ENCODE measurements at places on chromosomes 3 and 15.

DNA sequence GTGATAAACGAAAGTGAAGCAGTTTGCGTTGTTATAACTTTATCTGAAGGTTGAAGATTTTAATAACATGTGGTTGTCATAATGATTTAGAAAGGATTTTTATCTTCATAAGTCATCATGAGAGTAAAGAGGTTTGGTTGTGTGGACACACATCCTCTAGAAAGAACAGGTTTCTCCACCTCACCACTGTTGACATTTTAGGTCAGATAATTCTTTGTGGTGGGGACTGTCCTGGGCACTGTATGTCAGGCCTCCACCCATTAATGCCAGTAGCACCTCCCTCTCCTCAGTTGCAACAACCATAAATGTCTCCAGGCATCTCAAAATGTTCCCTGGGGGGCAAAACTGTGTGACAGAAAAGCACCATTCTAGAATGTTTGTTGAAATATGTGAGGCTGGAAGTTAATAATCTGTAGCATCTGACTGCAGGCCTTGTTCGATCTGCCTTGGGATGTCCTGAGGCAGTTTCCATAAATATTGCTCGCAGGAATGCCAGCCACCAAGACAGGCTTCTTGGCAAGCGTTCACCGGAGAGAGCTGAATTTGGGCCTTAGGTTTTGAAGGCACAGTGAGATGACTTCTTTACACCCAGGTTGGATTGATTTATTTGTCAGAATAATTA, 100.1 kb downstream of the ADAMTSL3 start:
- no peak for DNase-seq

DNA sequence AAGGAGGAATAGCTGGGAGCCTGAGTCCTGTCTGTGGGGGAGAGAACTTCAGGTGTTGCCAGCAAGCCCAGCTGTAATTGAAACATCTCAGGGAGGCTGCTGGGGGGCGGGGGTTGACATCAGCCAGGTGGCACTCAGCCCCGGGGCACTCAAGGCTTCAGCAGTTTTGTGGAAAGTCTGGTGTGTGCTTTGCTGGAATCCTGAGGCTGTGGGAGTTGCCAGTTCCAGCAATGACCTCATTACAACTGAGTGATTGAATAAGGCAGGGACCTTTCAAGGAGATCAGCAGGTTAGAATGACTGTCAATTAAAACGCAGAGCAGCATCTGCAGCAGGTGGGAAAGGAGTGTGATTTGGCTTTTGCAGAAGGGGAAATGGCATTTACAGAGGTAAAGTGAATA, 75.7 kb downstream of the FAM43A start:
- no peak for DNase-seq

DNA sequence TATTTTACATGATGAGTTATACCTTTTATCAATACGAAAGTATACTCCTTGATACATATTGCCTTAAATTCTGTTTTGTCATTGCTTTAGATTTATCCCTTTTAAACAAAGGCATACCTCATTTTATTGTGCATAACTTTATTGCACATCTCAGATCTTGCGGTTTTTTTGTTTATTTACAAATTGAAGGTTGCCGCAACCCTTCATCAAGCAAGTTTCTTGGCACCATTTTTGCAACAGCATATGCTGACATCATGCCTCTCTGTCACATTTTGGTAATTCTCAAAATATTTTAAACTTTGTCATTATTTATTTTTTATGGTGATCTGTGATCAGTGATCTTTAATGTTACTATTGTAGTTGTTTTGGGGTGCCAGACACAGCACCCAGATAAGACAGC, 20.9 kb downstream of the SNRK start:
- DNase-seq = no peak

DNA sequence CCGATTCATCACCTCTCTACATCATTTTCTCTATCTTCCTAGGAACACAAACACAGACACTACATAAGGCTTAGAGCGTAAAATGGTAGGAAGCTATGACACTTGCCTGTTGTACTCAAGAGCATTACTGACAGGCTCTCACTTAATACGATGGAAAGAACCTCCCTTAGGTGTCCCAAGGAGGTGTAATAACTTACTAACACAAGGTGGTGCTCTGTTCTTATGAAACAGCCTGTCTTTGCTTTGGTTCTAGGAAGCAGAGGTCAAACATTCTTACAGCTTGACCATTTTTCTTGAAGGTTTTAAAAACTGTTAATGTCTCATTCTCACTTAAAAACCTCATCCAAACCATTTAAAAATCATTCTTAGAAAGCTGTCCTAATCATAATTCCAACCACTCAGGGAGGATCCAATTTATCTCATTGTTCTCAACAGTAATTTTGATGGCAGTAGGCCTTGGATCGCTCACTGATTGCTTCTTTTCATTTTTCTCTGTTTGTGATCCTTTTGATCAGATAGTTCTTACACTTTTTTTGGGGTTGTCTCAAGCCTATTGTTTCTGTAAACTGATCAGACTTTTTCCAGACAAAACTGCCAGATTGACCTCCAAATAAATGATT, 317.8 kb upstream of the AGTR1 start:
- peak; percentile 24 for DNase-seq

DNA sequence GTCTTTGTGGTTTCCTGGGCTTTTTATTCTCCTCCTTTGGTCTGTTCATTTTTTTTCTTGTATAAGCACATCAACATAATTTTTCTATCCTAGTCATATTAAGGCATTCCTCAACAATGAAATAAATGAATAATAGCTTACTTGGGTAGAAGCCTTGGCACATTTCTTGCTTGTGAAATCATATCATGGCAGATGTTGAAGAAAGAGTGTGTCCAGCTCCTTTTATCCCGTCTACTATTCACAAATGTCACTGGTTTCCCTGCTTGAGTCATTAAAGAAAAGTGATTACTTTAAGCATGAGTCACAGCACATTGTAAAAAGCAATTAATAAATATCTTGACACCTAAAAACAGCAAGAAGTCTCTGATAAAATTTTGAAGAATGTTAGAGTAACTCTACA, 42.1 kb downstream of the MINAR1 start:
- no peak for DNase-seq

DNA sequence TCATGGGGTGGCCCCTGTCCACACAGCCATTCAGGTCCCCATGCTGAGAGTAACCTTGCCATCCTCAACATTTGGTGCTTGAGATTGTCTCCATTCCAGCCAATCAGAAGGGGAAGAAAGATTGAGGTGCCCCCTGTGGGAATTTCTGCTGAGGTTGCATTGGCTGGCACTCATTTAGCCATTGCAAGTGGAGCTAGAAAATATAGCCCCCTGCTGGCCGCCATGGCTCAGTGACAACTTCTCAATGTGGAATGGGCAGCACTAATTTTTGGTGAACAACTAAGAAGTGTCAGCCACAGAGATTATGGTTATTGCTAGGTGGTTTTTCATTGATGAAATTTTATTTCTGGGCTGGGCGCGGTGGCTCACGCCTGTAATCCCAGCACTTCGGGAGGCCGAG, 22.0 kb downstream of the COL6A6 start:
- DNase-seq = peak; percentile 60

GRCh38 chr3:6229778-6230410, 631.0 kb upstream of the GRM7 start:
- no peak for DNase-seq

DNA sequence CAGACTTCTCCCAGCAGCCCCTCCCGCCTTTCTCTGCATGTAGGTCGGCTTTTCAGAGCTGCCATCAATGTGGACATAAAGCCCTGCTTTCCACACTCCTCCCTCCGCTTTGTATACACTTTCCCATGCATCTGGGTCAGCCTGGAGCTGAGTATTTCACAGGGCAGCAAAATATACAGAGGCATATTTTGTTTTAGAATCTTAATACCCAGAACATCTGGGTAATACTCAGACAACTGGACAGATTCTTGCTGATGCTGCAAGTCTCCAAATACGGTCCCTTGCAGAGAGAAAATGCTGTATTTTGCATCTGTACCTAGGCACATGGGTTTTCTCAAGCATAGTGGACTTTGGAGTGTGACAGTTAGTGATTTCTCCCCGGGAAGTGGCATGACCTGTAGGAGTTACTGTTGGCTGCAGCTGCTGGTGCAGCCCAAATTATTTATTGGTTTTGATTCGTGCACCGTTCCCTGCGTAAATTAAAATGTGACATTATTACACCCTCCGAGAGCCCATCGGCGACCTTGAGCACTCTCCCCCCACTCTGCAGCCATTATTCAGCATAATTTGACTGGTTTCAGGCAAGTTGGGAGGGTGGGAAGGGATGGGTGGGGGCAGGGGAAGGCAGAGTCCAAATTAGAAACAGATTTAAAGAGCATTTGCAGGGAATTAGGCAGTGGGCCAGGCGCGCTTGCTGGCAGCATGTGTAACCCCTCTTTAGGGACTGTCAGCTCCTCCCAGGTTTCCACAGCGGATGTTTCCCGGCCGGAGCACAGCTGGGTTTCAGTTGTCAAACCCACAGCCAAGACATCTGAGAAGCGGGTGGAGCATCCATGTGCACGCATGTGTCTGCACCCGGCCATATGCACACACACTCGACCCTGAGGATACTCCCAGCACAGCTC, 100.8 kb downstream of the CPN2 start:
- DNase-seq = no peak

DNA sequence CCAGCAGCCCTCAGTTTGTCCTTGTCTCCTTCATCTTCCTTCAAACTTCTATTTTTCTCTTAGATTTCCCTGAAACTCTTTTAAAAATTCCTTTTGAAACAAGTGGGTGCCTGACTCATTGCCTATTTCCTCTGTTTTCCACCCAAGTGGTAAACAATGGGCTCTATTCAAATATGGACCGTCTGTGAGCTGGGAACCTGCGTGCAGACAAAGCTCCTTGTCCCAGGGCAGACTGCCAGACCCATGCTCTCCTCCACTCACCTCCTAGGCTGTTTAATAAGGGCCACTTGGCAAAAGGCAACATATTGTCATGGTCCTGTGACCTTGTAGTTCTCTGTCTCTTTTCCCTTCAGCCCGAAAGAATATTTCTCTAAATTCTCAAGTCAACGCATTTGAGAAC, 332.7 kb upstream of the THBS1 start:
- no peak for DNase-seq
